ENCODE measurements at places on chromosomes 16 and 17.

DNA sequence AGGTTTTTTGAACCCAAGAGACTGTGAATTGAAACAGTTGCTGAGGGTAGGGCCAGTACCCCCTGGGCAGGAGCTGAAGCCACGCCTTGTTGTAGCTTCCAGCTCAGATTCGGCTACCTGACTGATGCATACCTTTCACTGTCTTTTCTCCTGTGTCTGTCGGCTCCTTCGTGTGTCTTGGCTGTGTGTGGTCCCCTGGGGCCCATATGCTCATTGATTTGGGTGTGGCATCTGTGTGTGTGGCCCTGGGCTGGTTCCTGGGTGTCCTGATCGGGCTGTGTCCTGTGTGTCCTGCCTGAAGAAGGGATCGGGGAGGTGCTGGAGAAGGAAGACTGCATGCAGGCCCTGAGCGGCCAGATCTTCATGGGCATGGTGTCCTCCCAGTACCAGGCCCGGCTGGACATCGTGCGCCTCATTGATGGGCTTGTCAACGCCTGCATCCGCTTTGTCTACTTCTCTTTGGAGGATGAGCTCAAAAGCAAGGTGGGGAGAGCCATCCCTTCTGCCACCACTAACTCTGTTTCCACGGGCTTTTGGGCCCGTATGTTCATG is 20.9 kb downstream of the CASKIN2 start:
- DNase-seq, result no peak

DNA sequence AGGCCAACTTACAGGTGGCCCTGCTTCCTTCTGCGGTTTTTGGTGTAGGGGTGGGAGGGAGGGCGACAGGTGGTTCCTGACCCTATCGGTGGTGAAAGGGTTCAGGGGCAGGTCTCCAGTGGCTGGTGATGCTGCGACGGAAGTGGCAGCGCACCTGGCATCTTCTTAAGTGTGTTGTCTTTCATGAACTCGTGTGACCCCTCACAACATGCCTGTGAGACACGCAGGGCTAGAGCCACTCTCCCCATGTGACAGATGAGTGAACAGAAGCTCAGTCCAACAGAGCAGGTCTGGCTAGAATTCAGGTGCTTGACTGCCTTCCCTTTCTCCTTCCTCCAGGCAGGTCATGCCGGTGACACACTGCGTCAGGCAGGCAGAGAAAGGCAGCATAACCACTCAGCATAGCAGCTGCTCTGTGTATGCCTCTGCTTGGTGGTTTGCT is 8.0 kb downstream of the TNFAIP1 start:
- no peak for DNase-seq

DNA sequence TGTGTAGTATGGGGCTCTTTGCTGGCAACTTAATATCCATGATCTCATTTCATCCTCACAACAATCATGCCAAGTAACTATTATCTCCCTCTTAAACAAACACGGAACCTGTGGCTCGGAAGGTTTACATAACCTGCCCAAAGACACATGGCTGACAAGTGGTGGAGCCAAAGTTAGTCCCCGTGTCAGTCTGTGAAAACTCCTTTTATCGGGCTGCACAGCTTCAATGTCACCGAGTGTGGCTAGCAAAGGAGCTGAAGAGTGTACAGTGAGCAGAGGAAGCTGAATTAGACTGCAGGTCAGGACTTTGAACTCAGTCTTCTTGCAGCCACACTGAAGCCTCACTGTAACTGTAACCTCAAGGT is 80.3 kb downstream of the PARN start:
- no peak for DNase-seq

GRCh38 chr17:32471652-32472051 is 15.1 kb upstream of the CDK5R1 start:
- no peak for DNase-seq

DNA sequence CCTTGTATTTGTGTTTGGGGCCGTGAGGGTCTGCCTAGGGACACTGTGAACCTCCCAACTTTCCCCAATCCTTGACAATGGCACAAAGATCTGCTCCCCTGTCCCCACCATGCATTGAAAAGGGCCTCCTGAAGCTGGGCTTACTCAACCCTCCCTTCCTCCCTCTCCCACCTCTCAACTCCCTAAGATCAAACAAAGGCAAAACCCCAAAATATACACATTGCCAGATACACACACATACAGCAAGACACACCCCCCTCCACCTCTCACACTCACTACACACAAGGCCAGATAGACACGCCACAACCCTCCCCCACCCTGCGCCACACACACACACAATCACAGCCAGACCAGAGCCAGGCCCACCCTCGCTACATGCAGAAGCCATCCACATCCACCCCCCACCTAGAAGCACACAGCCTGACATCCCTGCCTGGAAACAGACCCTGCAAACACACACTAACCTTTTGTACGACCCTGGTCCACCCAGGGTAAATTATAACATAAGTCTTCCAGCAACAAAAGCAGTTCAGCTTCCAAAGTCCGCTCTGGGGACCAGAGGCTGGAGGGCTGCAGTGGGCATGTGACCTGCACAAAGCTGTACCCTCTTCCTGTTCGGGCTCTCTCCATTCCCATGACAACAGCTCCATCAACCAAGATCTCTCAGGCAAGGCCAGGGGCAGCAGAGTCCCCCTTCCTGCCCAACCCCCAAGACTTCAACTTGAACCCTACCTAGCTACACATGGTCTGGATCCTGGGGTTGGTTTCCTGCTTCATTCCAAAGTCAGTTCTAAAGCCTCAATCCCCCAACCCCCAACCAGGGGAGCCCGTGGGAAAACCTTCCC is 1.9 kb downstream of the PCGF2 start:
- no peak for DNase-seq

DNA sequence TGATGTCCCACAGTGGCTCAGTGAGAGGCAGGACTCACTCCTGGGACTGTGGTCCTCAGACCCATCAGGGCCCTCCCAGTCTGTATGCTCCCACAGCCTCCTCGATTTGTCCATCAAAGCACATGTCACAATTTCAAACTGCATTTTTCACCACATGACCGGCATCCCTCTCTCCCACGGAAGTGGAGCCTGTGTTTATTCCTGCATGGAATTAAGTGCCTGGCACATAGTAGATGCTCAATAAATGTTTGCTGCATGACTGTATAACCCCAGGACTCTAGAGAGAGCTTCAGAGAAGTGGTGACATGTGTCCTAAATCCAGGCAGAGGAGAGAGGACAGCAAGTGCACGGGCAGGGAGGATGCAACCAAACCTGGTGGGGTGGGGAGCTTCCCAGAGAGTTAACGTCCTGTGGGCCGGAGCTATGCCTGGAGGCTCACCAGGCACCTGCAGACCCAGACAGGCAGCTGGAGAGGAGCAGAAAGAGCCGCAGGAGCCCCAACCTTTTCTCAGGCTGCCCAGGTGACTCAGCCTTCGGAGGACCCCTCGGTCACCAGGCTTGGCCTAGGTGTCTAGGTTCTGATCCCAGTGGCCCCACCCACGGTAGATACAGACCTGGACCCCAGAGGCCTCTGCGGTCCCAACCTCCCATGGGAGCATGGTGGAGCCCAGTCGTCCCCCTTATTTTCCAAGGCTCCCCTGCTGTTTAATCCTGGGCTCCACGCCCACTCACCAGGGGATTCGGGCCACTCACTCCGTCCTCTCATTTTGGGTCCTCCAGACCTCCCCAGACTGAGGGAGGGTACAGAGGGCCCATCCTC is 5.8 kb downstream of the CDH5 start:
- no peak for DNase-seq

DNA sequence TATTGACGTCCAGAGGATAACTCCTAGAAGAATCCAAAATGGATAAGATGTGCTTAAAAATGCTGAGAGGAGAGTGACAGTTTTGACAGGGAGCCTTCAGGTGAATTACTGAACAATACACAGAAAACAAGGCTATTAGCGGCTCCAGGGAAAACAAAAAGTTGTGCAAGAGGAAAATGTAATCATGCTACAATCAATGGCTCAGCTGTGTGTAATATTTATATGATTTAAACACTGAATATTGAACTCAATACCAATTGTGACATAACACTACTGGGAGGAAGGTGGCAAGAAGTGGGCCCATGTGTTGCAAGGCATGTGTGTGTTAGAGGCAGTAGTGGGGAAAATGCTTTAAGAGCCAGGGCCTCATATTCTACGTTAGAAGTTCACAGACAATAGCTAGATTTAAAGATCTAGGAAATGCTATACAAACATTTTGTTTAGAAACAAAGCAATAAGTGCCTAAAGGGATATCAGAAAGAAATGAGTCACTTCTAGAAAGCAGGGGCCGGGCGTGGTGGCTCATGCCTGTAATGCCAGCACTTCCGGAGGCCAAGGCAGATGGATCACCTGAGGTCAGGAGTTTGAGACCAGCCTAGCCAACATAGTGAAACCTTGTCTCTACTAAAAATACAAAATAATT is 253.2 kb upstream of the IRX5 start:
- no peak for DNase-seq

DNA sequence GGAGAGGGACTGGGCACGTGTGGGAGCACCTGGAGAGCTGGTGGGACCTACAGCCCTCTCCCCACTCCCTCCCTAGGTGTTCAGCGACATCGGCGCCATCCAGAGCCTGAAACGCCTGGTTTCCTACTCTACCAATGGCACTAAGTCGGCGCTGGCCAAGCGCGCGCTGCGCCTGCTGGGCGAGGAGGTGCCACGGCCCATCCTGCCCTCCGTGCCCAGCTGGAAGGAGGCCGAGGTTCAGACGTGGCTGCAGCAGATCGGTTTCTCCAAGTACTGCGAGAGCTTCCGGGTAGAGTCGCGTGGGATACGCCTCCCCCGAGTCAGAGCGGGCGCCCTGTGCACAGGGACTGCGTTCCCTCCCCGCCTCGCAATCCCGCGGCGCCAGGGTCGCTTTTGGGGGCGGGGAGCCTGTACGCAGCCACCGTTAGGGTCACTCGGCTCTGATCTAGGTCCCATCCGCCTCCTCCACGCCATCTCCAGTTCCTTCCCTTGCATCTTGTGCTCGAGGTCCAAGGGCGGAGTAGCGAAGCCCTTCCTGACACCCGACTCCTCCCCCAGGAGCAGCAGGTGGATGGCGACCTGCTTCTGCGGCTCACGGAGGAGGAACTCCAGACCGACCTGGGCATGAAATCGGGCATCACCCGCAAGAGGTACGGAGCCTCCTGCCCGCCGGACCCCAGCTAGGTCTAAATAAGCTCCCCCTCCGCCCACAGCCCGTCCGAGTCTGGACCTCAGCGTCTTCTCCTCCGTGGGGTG is 13.0 kb downstream of the SARM1 start:
- no peak for DNase-seq

- peak; percentile 26 for DNase-seq
Measured at GRCh38 chr16:3999479-4000325, 116.5 kb downstream of the ADCY9 start.

GRCh38 chr17:35423761-35424160 is 8.5 kb downstream of the SLFN12 start:
- peak; percentile 49 for DNase-seq

DNA sequence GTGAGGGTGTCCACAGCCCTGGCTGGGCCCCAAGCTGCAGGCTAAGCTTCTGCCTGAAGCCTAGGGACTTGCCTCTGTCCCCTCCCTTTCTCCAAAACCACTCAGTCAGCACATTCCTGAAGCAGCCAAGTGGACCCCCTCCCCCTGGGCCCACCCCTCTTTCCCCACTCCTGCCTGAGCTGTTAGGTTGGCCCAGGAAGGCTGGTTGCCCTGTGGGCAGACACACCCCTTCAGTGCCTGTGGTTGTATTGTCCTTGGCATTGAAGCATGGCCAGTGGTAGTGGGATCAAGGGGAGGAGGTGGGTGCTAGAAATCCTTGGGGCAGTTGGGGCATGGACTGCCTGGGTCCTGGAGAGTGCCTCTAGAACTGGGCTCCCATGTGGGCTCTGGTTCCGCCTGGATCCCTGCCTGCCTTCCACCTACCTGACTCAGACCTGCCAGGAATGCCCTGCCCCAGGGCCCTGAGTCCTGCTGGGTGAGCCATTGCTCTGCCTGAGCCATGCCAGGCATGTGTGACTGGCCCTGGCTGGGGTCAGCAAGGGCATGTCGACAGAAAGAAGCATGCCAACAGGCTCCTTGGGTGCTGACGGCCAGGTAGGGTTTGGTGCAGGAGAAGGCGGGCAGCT is 2.1 kb downstream of the TRAF4 start:
- no peak for DNase-seq

DNA sequence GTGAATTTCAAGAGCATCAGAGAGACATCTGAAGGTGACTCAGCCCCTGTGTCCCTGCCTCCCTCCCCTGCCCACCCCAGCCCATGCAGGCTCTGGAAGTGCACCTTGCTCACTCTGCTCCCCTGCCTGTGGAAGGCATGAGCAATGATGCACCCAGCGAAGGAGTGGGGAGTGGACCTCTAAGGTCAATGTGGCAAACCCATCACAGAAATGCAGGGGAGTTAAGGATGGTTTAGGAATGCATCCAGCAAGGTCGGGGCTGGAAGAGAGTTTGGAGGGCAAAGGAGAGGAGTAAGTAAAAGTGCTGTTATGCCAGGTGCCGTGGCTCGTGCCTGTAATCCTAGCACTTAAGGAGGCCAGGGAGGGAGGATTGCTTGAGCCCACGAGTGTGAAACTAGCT is 61.9 kb downstream of the CYB5B start:
- no peak for DNase-seq

DNA sequence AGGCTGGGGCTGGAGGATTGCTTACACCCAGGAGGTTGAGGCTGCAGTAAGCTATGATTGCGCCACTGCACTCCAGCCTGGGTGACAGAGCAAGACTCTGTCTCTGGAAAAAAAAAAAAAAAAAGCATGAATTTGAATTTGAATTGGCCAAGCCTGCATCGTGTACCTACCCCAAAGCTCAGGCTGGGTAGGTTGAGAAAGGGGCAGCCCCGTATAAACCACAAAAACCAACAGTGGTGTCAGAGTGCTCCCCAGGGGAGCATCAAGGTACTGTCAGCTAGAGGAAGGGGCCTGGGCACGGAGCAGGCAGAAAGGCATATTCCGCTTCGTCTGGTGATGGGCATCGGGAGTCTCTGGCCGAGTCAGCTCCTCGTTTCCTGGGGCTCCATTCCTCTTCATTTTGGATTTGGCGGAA is 40.9 kb downstream of the RAP1GAP2 start:
- DNase-seq, result no peak

GRCh38 chr17:76635039-76635438 is 8.5 kb downstream of the ST6GALNAC1 start:
- DNase-seq, result peak; percentile 30

DNA sequence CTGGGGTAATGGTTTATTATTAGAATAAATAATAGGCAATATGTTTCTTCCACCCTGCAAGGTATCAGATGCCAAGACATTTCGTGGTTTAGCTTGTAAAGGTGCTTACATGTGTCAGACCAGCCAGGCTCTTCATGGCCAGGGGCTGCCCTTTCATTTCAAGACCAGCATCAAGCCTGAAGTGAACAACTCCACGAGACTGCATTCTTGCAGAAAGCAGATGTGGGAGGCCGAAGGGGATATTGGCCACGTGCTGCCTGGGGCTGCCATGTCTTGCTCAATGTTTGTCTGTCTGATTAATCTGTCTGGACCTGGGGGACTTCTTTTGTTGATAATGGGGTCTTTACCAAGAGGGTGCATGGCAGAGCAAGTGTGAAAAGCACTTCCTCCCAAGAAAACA is 294.2 kb upstream of the RBFOX1 start:
- no peak for DNase-seq

Measured in HCEC 1CT (cell line).